Colonic mucosa (tissue), 4 donors: ENCODE measurements at places on chromosomes 7 and 10.

- no peak for DNase-seq
These were observed 83.1 kb downstream of the SNX10 start for GRCh38 chr7:26374647-26375373.

- no peak for DNase-seq
These were observed 64.8 kb downstream of the RBM20 start for GRCh38 chr10:110708776-110709443.

GRCh38 chr7:111953611-111954010 is 252.6 kb downstream of the DOCK4 start:
- no peak for DNase-seq

GRCh38 chr7:116571037-116571436 is 46.2 kb downstream of the CAV1 start:
- no peak for DNase-seq

DNA sequence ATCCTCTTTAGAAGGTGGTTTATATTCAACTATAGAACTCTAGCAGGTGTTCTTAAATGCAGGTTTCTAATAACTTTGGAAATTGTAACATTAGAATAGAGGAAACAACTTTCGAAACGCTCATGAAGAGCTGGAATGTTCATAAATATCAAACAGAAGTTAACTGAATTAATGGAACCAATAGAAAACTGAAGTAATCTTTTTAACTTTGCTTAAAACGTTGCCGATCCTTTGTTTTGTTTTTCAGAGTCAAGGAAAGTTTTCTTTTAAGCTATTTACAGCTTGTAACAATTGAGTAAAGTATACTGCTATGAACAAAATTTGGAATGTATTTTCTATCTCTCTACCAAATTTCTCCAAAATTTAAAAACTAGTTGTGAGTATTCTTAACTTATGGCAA is 19.0 kb upstream of the CLDN3 start:
- no peak for DNase-seq
